Chondrocyte (in vitro differentiated cells): ENCODE measurements at places on chromosomes 1 and 21. TPM values are rescaled to one million over a fixed set of nuclear protein-coding genes. Genes with fewer than 3 reads are reported as not detected.

DNA sequence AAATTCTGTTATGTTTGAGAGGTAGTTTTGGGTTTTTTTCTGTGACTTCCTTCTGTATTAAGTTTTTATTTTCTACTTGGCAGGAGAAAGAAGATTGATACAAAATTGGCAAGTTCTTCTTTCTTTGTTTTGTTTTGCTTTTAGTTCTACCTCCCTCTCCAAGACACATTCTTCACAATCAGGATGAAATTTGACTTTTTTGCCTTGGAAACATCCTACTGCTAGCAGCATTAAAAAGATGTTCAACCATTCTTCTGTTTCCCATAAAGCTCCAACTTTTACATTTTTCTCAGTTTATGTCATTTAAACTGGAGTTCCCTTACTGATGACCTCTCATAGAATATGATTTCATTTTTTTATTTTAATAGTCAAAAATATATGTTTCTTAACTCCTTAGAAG is 234.8 kb downstream of the NCAM2 start:
- DNase-seq, result no peak

- DNase-seq, result no peak
These were observed 40.2 kb downstream of the PLXNA2 start for GRCh38 chr1:208203848-208204609.

GRCh38 chr1:26045722-26046245 is at the start of gene SLC30A2:
Gene SLC30A2, minus strand, starts transcription at chr1:26046118. Its CDS starts 222 bp downstream, at chr1:26045896.
- DNase-seq, result no peak

DNA sequence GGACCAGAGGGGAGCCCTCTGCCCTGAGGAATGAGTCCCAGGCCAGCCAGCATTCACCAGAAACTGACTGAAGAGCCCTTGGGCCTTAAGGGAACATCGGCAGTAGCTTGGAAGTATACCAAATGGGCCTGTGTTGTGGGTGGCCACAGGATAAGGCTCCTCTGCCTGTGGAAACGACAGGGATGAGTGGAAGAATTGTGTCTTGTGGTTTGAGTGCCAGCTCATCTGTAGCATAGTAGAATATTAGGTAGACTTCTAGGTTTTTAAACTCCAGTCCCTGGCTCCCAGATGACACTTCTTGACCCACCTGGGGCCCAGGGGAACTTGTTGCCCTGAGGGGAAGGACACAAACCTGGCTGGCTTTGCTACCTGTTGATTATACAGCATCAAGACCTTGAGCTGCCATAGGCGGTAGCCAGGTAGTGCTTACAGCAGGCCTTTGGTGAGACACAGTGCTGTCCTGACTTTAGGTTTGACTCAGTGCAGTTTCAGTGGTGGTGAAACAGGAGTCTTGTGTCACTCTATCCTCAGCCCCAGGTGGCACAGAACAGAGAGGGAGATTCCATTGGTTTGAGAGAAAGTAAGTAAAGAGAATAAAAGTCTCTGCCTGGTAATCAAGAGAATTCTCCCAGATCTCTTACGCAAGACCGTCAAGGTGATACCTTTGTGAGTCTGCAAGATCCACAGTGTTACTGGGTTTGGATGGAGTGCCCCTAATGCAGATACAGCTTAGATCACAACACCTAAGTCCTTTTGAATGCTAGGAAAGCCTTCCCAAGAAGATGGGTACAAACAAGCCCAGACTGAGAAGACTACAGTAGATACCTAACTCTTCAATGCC is 50.2 kb downstream of the RABGAP1L start:
- no peak for DNase-seq

- no peak for DNase-seq
These were observed 36.9 kb upstream of the RGS1 start for GRCh38 chr1:192538407-192539296.

DNA sequence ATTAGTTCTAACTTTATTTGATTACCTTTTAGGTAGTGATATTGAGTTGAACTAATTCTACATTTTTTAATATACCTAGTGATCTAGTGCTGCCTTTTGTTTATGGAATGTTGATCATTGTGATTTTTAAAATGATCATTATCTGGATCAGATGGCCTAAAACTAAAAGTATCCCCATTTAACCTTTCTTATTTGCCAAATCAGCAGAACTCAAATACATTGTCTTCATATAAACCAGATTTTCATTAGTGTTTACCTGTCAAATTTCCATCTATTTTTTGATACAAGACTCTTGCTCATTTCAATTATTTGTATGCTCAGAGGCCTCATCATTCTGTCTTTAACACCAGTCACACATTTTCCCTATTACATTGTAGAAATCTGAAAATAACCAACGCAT is 441.2 kb downstream of the PTPRC start:
- no peak for DNase-seq

DNA sequence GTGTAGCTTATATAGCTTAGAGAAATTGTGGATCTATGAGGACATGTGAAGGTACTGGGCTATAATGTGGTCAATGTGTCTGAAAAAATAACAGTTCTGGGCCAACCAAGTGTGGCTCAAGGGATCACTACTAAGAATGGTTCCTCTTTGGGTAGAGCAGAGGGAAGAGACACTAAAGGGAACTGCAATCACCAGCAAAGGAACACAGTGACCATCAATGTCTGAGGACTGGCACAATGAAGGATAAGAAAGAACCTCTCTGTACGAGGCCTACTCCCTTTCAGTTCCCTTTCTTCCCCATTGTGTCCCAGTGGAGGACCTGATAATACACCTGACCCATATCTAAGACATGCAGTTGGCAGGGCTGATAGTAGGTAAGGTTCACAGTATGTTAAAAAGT is 89.9 kb upstream of the JAK1 start:
- no peak for DNase-seq

- no peak for DNase-seq
These were observed 105.9 kb downstream of the LAMC2 start for GRCh38 chr1:183291802-183292514.

DNA sequence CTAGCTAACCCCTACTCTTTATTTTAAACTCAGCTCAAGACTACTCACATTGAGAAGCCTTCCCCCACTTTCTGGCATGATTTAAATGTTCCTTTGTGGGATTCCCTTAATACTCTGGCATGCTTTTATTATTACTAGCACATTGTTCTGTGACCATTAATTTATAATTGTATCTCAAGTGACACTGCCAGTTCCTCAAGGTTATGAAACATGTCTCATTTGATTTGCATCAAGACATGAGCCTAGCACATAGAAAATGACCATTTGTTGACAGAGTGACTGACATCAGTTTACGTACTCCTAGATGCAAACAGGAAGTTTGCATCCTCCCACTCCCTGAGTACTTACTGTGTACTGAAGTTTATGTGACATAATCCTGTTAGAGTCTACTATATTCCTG is 15.2 kb downstream of the RGS4 start:
- no peak for DNase-seq

Gene GJA8
- total RNA-seq, result not detected in 3 replicates

Gene SUSD4
- 0.42 to 0.87 TPM (median 0.85 TPM) in 3 replicates for total RNA-seq

Gene ACOT11
- 0.25 to 0.56 TPM (median 0.41 TPM) in 3 replicates for total RNA-seq
